ENCODE measurements at places on chromosomes 1 and 21.
A peak's percentile ranks its signal among the peaks of the same experiment; 100 is the strongest.

DNA sequence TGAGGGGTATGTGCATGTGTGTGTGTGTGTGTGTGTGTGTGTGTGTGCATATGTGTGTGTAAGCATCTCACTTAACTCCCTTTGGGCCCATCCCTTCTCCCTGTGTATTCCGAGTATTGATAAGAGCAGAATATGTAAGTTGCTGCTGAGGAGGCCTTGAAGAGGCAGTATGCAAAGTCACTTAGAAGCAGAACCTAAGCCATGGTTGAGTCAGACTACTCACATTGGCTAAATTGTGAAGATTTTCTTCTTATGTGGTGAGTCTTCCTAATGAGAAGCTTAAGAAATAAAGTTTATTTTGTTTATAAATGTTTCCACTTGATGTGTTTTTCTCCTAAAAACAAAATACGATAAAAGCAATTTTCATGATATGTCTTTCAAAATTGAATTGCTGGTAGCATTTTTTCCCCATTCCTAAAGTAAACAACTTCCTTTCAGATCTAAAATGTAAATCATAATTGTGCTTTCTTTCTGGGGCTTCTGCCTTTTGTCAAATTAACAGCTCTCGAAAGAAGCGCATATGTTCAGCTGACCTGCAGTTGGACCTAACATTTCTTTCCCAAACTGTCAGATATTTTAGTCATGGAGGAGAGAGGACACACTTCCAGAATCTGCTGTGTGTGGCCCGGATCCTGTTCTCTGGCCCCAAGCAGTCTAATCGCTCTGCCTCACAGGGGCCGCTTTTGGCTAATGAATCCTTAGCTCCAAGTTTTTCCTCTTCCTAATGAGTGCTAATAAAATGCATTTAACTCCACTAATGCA is 284.0 kb downstream of the DUSP10 start:
- DNase-seq, result no peak

DNA sequence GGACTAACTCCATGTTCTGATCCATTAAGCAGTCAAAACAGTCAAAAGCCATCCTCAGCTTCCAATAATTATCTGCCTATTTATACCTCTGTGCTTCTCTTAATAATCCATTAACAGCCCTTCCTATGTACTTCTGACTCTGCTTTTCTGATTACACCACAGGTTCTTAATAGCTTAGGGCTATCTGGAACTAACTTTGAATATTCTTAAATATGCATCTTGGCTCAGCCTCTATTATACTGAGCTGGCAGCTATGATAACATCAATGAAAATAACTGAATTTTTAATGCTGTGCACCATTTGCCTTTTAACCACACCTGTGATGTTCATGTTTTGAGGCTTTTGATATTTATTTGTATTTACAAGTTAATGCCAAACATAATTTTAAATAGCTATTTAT is 175.9 kb downstream of the DPYD start:
- no peak for DNase-seq

- DNase-seq, result no peak
Observed at GRCh38 chr21:14303731-14304488, 79.0 kb downstream of the HSPA13 start.

DNA sequence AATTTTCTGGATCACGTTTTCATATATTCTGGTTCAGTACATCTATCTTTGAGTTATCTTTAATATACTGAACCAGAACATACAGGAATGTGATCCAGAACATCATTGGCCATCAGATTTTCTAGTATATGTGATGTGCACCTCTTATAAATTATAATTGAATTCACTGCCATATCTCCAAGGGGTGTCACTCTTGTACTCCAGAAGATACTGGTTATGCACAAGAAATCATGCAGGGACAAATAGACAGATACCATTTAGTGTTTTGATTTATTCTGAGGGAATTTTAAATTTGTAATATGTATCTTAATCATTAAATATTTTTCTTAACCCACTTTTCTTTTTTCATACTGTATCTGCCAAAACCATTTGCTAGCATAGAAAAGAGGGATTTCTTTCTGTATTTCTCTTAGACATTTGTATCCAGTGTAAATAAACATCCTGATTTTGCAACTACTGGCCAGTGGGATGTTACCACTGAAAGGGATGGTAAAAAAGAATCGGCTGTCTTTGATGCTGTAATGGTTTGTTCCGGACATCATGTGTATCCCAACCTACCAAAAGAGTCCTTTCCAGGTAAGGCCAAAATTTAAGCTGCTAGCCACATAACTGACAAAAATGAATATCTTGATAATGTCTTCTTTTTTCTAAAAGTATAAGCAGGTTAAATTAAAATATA is 16.7 kb downstream of the FMO3 start:
- DNase-seq, result no peak

- peak; percentile 95 for DNase-seq
Observed at GRCh38 chr1:193754732-193755427, 568.5 kb upstream of the B3GALT2 start.

DNA sequence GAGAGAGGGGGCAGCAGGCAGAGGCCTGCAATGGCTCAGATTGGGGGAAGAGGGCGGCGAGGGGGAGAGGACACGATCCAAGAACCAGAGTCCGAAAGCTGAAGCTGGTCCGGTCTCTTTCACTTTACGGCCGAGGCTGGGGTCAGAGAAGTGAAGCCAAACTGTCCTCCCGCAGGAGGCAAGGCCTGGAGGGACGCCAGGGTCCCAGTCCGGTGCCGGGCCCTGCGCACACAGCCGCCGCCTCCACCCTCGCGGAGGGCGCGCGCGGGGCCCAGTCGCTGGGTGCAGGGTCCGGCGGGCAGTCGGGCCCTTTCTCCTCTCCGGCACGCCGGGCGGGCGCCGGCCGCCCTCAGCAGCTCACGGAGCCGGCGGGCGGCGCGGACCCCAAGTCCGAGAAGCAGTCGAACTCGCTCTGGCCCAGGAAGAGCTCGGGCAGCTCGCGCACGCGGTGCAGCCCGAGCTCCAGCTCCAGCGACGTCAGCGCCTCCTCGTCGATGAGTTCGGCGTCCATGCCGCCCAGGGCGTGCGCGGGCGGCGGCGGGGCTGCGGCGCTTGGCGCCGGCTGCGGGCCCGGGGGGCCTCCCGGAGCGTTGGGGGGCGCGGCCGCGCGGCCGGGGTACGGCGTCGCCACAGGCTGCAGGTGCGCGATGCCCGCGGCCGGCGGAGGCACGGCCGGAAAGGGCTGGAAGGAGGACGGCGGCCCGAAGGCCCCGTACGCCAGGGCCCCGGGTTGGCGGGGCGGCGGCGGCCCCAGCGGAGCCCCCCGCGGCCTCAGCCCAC is 749 bp downstream of the CITED4 start:
- no peak for DNase-seq

DNA sequence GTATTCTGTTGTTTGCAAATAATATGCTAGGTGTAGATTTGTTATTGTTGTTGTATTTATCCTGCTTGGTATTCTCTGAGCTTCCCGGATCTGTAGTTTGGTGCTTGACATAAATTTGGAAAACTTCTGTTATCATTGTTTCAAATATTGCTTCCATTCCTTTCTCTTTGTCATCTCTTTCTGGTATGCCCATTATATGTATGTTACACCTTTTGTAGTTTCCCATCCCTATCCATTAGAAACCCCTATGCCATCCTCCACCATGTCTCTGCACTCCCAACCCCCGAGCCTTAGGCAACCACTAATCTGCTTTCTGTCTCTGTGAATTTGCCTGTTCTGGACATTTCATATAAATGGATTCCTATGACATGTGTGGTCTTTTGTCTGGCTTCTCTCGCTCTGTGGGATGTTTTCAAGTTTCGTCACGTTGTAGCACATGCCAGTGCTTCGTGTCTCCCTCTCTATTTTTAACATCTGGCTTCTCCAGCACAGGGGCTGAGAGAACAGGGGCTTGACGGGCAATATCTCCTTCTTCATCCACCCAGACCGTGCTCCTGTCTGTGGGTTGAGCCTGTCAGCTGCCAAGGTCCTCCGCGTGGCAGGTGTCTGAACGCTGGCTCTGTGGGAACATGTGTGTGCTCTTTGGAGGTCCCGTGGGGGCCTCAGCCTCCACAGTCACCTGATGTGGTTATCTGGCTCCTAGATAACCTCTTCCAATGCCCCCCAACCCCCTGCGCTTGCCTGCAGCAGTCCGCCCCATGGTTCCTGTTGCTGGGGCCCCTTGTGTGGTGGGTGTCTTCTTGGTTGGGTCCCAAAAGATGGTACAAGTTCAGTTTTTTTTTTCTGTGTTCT is 32.8 kb upstream of the MAN1C1 start:
- no peak for DNase-seq

DNA sequence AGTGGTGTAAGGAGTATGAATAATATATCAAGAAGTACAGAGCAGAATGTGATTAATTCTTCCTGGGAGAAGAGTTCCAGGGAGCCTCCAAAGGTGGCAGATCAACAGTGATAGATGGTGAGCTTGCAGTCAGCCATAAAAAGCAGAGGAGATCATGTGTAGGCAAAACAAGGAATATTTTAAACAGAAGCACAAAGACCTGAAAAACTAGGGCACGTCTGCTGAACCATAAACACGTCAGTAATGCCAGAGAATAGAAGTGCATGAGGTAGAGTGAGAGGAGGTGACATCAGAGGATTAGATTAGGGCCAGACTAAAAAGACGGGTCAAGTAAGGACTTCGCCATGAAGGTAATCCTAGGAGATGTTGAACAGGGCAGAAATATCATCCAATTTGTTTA is 151.8 kb downstream of the EIF4G3 start:
- DNase-seq, result no peak

DNA sequence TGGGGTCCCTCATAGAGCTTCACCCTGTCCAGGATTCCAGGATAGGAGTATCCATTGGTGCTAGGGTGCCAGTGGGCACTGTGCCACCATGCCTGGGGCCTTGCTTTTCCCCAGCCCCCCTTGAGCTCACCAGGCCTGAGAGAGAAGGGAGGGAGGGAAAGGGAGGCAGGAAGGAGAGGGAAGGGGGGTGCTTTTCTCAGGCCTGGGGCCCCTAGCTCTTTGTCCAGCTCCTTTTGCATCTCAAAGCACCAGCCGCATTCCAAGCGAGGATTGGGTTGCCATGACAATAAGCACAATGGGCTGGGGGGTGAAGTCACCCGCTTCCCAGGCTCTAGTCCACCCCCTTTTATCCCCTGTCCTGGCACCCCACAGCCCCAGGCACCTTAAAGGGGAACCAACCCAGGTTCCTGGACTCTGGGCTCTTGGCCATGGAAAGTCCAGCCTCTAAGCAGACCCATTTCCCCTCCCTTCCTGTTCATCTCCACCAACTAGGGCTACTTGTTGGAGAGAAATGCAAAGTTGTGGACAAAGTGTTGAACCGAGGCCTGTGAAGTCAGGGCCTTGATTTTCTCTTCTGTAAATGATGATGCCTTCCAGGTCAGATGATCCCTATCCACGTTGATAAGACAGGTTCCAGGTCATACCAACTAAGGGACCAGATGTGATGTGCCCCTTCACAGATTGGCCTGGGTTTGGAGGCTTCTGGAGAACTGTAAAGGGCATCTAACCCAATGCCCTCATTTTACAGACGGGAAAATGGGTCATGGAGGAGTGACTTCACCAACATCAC is 11.4 kb downstream of the THBS3 start:
- no peak for DNase-seq

- no peak for DNase-seq
Observed at GRCh38 chr1:84571150-84571535, 3.1 kb downstream of the CTBS start.

- no peak for DNase-seq
Observed at GRCh38 chr1:92342401-92342800, 43.5 kb downstream of the RPAP2 start.

DNA sequence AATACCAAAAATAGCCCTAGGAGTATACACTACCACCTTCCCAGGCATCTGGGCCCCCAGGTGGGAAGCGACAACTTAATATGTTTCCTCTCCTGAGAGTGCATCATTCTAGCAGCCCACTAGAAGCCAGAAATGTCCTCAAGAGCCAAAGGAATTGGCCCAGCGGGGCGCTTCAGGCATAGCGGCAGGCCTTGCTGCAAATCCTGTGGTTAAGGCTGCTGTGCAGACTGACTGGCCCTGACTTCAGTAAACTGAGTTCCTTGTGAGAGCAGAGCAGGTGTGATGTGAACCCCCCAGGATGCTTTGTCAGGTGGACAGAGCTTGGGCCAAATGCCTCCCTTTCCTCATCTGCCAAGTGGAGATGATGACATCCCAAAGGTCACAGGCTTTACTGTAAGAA is 29.7 kb upstream of the LDLRAP1 start:
- DNase-seq, result no peak

DNA sequence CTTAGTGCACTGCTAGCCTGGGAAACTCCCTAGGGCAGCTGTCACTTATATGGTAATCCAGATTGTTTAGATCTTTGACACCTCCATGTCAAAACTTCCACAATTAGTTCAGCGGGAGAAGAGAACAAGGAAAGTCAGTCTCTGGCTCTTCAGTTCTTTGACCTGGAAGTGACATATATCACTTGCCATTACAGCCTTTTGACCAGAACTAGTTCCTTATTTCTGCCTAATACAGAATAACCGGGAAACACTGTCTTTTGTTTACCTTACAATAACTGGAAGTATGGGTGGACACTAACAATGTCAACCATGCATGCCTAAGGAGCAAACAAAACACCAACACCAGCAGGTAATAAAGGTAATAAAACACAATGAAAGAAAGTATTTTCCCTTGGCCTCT is 68.3 kb downstream of the C4BPA start:
- no peak for DNase-seq

- DNase-seq, result no peak
Observed at GRCh38 chr1:33132549-33132948, 49.3 kb downstream of the TRIM62 start.

DNA sequence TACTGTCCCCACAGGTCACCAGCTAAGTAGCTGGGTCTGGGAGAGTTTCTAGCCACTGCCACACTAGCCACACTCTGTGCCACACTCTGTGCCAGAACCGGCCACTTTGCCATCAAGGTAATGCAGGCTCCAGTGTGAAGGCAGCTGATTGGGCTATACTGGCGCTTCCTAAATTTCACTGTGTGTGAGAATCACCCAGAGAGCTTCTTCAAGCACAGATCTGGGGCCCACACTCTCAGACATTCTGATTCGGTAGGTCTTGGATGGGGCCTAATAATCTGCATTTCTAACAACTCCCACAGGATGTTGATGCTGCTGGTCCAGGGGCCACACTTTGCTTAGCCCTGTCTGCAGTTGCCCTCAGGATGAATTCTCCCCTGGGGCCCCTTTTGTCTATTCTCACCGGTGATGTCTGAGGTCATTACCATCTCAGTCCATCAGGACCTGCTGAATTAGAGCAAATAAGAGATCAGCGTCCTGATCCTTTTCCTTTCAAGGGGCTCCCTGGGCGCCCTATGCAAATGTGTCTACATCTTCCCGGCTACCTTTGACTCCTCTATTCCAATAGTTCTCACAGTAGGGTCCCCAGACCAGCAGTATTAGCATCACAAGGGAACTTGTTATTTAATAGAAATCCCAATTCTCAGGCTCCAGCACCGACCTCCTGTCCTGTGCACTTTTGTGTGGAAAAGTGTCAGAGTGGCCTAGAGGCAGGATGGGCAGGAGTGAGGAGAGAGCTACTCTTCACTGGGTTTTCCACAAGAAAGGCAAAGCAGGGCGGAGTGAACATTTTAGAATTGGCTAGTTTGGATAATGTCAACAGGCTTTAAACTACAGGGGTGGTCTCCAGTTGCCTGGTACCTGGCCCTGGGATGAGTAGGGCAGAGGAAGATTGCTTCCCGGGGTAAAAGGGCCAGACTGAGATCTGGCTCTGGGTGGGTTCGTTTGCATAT is 24.7 kb upstream of the LRRN2 start:
- no peak for DNase-seq

- no peak for DNase-seq
Observed at GRCh38 chr1:36883315-36883949, 150.9 kb downstream of the GRIK3 start.

Measured in NCI-H524 (cell line).